Esophagus muscularis mucosa (tissue), 4 donors: ENCODE measurements at places on chromosomes 5 and 9. TPM values are rescaled to one million over a fixed set of nuclear protein-coding genes. Genes with fewer than 3 reads are reported as not detected.

DNA sequence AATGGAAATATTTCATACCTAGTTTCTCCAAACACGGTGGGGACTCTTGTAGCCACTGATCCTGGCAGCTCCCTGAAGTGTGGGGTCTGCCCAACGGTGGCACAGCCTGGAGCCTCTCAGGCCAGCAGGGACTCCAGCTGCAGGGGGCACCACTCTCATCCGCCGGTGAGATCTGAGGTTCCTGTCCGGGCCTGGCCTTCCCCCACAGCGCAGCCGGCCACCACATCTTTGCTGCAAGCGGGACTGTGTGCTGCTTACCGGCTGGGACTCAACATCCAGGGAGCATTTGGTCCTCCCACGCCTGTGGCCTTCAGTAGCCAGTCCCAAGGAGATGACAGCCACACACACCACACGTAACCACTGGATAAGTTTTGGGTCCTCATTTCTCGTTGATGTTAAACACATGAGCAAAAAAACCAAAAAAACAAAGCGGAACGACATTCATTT, 7.7 kb upstream of the NKX2-5 start:
- no peak for DNase-seq

- no peak for DNase-seq
These were observed 300.8 kb downstream of the TRIM32 start for GRCh38 chr9:116987721-116988485.

DNA sequence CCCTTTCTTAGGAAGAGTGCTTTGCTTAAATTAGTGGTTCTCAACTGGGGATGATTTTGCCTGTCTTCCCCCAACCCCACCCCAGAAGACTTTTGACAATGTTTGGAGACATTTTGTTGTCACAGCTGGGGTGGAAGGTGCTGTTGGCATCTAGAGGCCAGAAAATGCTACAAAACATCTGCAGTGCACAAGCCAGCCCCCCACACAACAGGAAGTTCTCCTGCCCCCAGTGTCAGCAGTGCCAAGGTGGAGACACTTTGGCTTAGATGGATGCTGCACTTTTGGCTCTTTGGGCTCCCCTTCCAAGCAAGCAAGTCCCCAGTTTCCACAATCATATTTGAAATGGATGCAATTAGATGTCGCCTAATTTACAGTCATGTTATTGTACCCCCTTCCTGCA, 2.7 kb downstream of the HEMGN start:
- DNase-seq, result no peak

DNA sequence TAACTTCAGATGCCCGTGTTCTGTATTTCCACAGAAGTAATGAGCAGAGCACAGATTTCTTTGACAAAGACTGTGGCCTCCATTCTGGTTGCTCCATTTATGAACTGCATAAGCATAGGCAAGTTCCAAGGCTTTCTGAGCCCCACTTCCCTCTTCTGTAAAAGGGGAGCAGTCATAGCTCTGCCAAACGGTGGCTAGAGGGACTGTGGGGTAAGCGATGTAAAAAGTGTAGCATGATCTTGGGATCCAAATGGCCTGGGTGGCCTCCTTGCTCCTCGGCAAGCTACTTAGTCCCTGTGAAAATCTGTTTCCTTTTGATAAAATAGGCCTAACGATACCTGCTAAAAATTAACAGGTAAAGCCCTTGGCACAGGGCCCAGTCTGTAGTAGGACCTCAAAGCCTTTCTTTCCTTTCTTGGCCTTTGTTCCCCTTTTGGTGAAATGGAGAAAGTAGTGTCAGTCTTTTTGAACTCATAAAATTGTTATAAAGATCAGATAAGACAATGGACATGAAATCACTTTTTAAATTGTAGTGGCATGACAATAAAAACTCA, 646.6 kb downstream of the ACTL7B start:
- DNase-seq, result peak; percentile 64

DNA sequence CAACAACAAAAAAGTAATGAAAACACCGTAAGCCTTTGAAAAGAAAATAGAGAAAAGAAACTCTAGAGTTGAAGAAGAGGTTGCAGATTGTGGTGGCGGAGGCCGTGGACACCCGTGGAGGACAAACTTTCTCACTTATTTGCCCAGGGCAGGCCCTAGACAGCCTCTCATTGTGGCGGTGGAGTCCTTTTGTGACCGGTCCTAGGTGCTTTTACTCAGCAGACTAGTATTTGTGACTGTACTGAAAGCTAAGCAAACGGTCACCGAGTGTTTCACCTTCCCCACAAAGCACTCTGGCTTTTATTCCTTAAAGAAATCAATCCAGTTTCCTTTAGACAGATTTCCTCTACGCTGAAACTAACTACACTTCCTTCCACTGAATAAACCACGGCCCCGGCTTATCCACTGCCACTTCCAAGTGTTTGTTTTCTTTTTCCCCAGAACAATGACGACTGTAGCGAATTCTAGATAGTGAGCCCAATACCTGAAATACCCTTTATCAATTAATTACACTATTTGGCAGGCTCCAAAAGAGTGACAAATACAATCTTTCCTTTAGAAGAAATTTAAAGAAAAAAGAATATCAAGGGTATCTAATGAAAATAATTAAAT, 210.2 kb upstream of the TARS1 start:
- no peak for DNase-seq

DNA sequence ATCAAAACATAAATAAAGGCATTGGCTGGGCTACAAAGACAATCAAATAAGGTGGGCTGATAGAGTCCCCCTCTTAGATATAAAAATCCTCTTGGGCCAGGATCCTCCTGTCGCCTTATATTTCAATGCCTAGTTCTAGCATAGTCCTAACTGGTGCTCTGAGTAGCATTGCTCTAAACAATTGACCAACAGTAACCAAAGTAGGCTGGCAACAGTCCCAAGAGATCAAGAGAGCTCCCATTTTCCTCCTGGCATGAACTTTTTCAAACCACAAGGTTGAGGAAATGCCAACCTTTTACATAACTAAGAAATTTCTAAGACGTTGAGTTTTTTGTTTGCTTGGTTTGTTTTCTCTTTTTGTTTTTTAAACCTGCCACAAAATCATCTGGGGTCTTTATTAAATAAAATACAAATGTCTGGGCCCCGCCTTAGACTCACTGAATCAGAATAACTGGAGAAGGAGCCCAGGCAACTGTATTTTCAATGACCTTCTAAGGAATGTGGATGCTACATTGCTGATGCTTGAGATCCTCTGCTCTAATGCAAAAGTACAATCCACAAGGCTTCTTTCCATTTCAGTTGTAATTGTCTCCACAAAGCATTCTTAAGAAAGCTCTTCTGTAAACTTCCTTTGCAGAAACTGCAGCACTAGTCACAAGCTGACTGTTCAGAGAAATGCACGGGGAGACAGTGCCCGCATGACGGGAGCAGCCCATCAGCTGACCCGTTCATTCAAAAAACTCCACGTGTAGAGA, 2.9 kb downstream of the SLC45A2 start:
- no peak for DNase-seq

- DNase-seq, result no peak
These were observed 28.8 kb downstream of the SPOCK1 start for GRCh38 chr5:137470111-137470920.

GRCh38 chr9:110620726-110621125, 41.2 kb upstream of the SVEP1 start:
- no peak for DNase-seq

DNA sequence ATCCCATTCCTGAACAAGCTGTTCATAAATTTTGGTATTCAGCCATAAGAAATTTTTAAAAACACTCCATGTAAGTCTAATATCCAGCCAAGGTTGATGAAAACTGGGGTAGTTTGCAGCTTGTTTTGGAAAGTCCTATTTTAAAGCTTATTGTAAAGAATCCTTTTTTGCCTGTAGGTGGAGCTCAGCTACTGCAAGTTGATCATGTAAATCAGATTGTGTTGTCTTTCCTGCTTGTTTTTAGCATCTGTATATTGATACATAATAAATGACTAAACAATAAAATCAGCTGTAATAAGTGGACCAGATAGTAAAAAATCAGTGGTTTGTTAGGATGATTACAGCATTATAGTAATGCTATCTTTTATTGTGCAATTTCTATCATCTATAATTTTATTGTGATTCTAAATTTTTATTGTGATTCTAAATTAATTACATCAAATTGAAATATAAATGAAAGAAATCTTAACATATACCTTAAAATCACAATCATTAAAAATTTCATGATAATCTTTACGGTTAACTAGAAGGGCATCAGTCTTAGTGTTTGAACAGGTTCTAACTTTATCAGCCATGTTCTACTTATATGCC, 42.4 kb downstream of the CWC27 start:
- DNase-seq, result no peak

DNA sequence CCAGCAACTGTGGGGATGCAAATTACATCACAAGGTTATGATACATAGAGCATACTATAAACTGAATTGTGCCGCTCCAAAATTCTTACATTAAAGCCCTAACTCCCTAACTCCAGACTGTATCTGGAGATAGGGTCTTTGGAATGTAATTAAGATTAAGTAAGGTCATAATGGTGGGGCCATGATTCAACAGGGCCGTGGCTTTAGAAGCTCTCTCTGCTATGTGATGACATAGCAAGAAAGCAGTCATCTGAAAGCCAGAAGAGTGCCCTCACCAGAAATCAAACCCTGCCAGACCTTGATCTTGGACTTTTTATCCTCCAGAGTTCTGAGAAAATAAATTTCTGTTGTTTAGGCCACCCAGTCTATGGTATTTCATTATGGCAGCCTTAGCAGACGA, 123.9 kb downstream of the FBXL17 start:
- no peak for DNase-seq

- DNase-seq, result peak; percentile 81
These were observed 94.7 kb upstream of the OSMR start for GRCh38 chr5:38751103-38751502.

GRCh38 chr5:149801307-149801990, 71.3 kb downstream of the PPARGC1B start:
- no peak for DNase-seq

DNA sequence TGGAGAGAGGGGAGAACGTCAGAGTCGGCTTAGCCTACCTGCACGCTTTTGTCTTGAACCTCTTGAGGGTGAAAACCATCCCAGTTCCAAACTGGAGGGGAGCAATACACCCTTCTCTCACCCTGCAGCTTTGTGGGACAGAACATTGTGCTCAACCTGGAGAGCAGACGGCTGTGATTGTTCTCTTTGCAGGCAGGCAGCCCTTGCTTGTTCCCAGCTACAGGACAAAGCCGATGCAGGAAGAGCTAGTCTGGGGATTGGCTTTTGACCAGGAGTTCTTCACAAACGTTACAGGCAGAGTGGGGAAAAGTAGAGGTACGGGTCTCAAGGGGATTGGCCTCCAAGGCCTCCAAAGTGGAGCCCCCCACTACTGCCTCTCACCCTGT, 33.9 kb upstream of the ARHGAP26 start:
- no peak for DNase-seq

- no peak for DNase-seq
These were observed 2128.3 kb upstream of the C9orf72 start for GRCh38 chr9:29701559-29701958.

GRCh38 chr5:96876292-96876850, at the start of gene ERAP2:
TSS of gene ERAP2 (plus strand) at chr5:96876500. CDS start at chr5:96879686, 3,186 bp downstream.
- DNase-seq, result peak; percentile 79

DNA sequence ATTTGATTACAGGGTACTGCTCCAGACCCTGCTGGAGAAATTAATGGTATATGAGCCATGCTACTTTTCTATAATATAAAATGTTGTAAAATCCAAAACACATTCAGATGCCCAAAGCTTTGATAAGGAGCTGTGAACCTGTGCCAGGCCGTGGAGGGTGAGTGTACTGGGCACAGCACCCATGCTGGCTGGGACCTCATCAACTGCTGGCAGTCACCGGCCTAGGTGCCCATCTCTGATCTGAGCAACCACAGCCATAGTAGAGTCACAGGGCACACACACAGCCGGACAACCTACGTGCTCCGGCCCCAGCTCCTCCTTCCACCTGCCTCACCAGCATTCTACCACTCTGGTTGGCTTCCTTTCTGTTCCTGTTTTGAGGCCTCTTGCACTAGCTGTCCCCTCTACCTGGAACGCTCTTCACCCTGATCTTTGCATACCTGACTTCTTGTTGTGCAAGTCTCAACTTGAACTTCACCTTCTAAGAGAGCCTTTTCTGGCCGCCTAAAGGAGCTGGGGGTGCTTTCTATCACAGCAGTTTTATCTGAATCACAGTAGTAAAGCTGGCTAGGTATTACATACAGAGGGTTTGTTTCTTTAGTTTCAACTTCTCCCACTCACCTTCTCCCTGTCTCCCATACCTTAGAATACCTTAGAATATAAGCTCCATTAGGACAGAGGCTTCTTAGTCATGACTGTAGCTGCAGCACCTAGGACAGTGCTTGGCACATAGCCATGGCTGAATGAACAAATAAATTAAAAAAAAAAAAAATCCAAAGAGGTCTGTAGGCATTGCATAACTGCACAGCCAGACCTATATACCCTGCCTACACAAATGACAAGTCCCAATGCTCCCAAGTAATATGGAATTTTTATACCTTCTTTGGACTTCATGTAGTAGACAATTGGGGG, 51.7 kb downstream of the MED27 start:
- DNase-seq, result no peak

GRCh38 chr5:159759791-159760290, 156.4 kb upstream of the ADRA1B start:
- peak; percentile 77 for DNase-seq

The TRIO gene
- 149 TPM for total RNA-seq

The NINJ1 gene
- 71.9 TPM for total RNA-seq

The PCDHA5 gene
- 0.69 TPM for total RNA-seq

The ZFP2 gene
- 4.0 TPM for total RNA-seq

The CA9 gene
- total RNA-seq, result 2.2 TPM

The C5orf52 gene
- not detected for total RNA-seq

The LPCAT1 gene
- 22.5 TPM for total RNA-seq

The ELOVL7 gene
- total RNA-seq, result 7.0 TPM

The PHF24 gene
- under 0.01 TPM for total RNA-seq

The C5orf58 gene
- 6.5 TPM for total RNA-seq

The KCNIP1 gene
- total RNA-seq, result 1.7 TPM

The ZCCHC9 gene
- 38.6 TPM for total RNA-seq

The ACTL7B gene
- total RNA-seq, result not detected

The PHYHD1 gene
- 11.9 TPM for total RNA-seq

The FST gene
- 2.9 TPM for total RNA-seq

The IL31RA gene
- not detected for total RNA-seq

The ZFP37 gene
- 2.6 TPM for total RNA-seq
